ENCODE measurements at places on chromosomes 2 and 18. TPM values are rescaled to one million over a fixed set of nuclear protein-coding genes. Genes with fewer than 3 reads are reported as not detected.

RIT2 gene
- total RNA-seq = not detected

SERPINB12 gene
- total RNA-seq = not detected

SFTPB gene
- total RNA-seq = not detected

PDE11A gene
- not detected for total RNA-seq

TDRD15 gene
- total RNA-seq = not detected

FAHD2B gene
- total RNA-seq = 24.3 TPM

CD8B2 gene
- total RNA-seq = 0.09 TPM

DNA sequence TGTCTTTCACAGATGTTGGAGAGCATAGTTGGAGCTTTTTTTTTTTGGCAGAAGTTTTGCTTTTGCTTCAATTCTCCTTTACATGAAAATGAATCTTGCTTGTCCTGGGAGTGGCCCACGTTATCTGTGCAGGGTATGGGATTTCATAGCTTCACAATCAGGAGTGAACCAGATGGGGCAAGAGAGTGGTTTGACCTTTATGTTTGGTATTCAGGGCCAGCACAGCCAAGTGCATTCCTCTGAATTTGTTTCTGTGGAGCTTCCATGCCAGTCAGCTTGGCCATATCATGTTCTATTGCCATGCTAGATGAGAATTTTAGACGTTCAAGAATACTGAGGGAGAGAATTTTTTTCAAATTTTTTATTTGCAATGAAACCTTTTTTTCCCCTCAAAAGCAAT, 116.6 kb downstream of the PRPF40A start:
- peaks cover 5% of the 10 kb centered on the region for H3K4me1 ChIP-seq
- no peak for DNase-seq
- no peaks in the 10 kb centered on the region for H3K27me3 ChIP-seq
- H3K36me3 ChIP-seq = no peaks in the 10 kb centered on the region
- no peak overlapping the region for H3K27ac ChIP-seq

DNA sequence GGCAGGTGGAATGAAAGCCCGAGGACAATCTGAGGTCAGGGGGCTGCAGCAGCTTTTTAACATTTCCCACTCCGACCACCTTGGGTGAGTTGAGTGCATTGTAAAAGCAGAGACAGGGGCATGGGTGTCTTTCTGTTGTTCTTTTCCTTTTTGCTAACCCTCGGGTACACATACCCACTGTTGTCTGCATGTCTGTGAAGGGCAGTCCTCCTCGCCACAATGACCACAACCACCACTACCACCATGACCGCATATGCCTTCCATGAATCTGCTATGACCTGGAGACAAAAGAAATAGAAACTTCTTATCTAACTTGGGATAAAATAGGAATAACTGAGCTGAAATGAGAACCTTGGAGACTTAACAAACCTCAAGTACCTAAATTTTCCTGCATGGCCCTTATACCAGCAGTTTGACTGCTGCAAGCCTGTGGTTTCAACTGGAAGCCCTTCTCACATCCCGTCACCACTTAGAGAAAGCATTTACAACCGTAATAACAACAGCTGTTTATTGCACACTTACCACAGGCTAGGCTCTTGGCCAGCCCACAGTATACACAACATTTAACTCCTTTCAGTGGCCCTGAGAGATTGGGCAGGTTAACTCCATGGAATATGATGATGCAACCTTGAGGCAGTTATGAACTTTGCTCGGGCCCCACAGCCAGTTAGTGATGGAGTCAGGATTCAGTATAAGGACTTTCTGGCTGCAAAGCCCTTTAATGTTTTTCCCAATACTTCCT, 80.3 kb downstream of the GYPC start:
- H3K36me3 ChIP-seq = no peaks in the 10 kb centered on the region
- no peak overlapping the region for H3K27ac ChIP-seq
- H3K4me3 ChIP-seq = no peak overlapping the region
- H3K4me1 ChIP-seq = no peaks in the 10 kb centered on the region

GRCh38 chr18:21463718-21464117, 136.8 kb downstream of the ESCO1 start:
- H3K27ac ChIP-seq = no peak overlapping the region
- H3K36me3 ChIP-seq = no peaks in the 10 kb centered on the region
- H3K27me3 ChIP-seq = peaks cover 12% of the 10 kb centered on the region
- H3K4me1 ChIP-seq = no peaks in the 10 kb centered on the region
- H3K4me3 ChIP-seq = no peak overlapping the region
- DNase-seq = no peak

DNA sequence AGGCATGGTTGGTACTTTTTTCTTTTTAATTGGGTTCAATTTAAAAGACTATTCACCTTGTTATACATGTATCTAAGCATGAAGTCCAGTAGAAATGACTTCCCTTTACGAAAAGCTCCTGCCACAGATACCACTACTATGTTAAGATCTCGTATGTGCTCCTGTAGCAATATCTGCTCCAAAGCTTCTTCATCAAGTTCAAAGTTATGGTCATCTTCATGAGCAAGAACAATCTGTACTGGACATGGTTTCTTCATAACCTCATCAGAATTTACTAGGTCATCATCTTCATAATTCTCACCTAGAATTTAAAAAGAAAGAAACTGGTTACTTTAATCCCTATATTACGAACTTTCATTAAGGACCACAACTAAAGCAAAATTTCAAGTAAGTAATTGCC, 33.9 kb downstream of the ATL2 start:
- no peak for DNase-seq
- no peak overlapping the region for H3K27ac ChIP-seq

- DNase-seq = no peak
- H3K4me1 ChIP-seq = no peaks in the 10 kb centered on the region
- no peak overlapping the region for H3K4me3 ChIP-seq
- no peak overlapping the region for H3K27ac ChIP-seq
- H3K27me3 ChIP-seq = no peaks in the 10 kb centered on the region
Measured at GRCh38 chr18:78630356-78630755, 349.3 kb upstream of the SALL3 start.

DNA sequence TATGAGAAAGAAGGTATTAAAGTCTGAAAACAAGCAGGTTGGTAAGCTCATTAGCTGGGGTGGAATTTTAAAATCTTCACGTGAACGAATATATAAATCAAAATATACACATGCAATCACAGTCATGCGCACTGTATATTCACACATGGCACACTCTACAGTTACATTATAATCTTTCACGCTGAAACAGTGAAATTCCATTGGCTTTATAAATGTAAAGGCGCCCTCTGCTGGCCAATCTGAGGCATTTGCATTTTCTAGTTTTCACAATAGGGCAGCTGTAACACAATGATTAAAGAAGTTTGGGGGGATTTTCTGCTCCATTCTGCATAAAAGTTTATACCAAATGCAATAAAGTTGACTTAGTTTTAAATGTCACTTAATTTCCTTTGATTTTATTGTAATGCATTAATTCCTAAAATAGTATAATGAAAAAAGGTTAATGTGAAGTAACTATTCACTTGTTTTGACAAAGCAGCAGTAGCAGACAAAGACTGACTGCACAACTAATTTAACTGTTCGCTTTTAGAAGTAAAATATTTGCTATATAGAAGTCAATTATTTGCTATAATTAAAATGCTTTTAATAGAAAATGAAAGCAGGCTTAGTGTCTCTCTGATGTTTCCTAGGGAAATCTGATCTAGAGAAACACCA, 17.2 kb downstream of the IFIH1 start:
- H3K36me3 ChIP-seq = peaks cover 14% of the 10 kb centered on the region
- H3K27ac ChIP-seq = no peak overlapping the region
- peak; percentile 83 for DNase-seq
- no peaks in the 10 kb centered on the region for H3K27me3 ChIP-seq
- no peak overlapping the region for H3K4me3 ChIP-seq

GRCh38 chr2:33488178-33488690, 11.8 kb downstream of the RASGRP3 start:
- H3K27ac ChIP-seq = peak overlapping the region; percentile 75
- H3K36me3 ChIP-seq = peaks cover 18% of the 10 kb centered on the region
- H3K4me1 ChIP-seq = peaks cover 23% of the 10 kb centered on the region
- DNase-seq = no peak

GRCh38 chr2:181978351-181979150, 7.1 kb upstream of the PPP1R1C start:
- no peaks in the 10 kb centered on the region for H3K4me1 ChIP-seq
- H3K4me3 ChIP-seq = no peak overlapping the region
- peaks cover 2% of the 10 kb centered on the region for H3K27me3 ChIP-seq
- H3K27ac ChIP-seq = no peak overlapping the region

- peaks cover 15% of the 10 kb centered on the region for H3K27me3 ChIP-seq
- H3K36me3 ChIP-seq = no peaks in the 10 kb centered on the region
- DNase-seq = no peak
- H3K4me1 ChIP-seq = no peaks in the 10 kb centered on the region
Measured at GRCh38 chr2:141611-142010, 95.3 kb upstream of the FAM110C start.

DNA sequence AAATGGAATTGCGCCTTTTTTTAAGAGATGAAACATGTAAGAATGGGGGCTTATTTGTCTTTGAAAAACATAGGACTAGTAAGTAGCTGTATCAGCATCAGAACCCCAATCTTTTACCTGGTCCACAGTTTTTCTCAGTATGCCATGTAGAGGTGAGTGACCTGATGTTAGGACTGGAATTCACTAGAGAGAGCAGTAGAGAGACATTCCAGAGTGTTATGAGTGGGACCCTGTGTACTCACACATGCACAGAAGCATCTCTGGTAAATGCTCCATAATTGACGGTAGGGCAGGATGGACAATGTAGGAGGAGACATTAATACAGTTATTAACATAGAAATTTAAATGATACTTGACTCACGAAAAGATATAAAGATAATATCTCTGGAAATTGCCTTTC, 1.4 kb upstream of the GALNT13 start:
- no peak for DNase-seq
- no peak overlapping the region for H3K27ac ChIP-seq
- H3K27me3 ChIP-seq = peaks cover 23% of the 10 kb centered on the region
- no peak overlapping the region for H3K4me3 ChIP-seq
- no peaks in the 10 kb centered on the region for H3K36me3 ChIP-seq

GRCh38 chr2:43174368-43174916, 52.0 kb downstream of the ZFP36L2 start:
- peaks cover 81% of the 10 kb centered on the region for H3K4me1 ChIP-seq
- H3K4me3 ChIP-seq = peak overlapping the region; percentile 72
- DNase-seq = peak; percentile 94
- H3K27me3 ChIP-seq = no peaks in the 10 kb centered on the region

GRCh38 chr2:55231546-55232083, 478 bp downstream of the CLHC1 start:
- peaks cover 53% of the 10 kb centered on the region for H3K36me3 ChIP-seq
- no peak for DNase-seq
- H3K4me3 ChIP-seq = peak overlapping the region; percentile 91

- DNase-seq = no peak
- H3K27me3 ChIP-seq = no peaks in the 10 kb centered on the region
- H3K4me1 ChIP-seq = peaks cover 30% of the 10 kb centered on the region
- H3K36me3 ChIP-seq = peaks cover 58% of the 10 kb centered on the region
Measured at GRCh38 chr2:101263377-101263800, 10.7 kb downstream of the CNOT11 start.

DNA sequence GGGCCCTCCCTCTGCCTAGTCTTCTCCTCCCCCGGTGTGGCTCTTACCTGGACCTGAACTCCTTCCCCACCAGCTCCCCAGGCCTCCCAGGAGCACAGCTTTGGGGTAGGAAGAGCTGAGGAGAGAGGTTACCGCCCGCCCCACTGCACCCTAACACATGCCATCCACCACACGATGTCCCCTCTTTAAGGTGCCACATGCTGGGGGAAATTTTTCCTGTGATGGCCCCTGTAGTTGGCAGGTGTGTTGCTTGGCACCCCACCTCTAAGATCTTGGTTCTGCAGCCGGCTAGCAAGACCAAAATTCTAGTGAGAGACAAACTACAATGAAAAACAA, 6.9 kb upstream of the TEX261 start:
- H3K4me3 ChIP-seq = no peak overlapping the region
- H3K36me3 ChIP-seq = no peaks in the 10 kb centered on the region

DNA sequence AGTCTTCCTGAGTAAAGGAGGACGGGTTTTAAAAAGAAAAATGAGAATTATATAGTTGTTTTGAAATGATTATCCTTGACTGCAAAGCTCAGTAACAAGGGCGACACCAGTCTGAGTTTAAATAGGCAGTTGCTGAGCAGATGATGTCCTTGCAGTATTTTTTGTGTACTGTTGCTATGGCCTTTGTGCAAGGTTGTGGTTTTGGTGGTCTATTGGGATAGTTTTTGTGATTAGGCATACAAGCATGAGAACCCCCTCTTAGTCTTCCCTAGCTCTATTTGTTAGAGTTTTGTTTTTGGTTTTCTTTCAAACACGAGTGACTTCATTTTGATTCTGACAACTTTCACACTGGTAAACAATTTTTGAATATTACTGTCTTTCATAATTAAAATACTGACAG, 64.1 kb downstream of the TAF4B start:
- peaks cover 32% of the 10 kb centered on the region for H3K36me3 ChIP-seq
- no peak overlapping the region for H3K27ac ChIP-seq
- H3K27me3 ChIP-seq = no peaks in the 10 kb centered on the region
- DNase-seq = no peak
- H3K4me3 ChIP-seq = no peak overlapping the region

DNA sequence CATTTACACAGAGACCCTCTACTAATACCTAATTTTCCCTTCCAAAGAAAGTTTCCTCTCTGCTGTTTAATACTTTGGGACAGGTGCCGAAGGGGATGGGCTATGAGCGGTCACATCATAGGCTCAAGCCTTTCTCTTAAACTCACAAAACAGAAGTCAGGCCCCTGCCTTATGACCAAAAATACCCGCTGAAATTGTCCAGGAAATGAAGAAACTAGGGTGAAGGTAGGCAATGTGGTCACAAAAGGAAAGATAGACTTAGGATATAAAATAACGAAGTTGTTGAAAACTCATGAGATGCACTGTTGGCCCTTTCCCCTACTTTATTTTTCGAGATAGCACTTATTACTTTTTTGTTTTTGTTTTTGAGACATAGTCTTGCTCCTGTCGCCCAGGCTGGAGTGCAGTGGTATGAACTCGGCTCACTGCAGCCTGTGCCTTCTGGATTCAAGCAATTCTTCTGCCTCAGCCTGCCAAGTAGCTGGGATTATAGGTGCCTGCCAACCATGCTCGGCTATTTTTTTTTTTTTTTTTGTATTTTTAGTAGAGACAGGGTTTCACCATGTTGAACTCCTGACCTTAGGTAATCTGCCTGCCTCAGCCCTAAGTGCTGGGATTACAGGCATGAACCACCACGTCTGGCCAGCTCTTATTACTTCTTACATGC, 16.3 kb downstream of the SLC8A1 start:
- H3K36me3 ChIP-seq = no peaks in the 10 kb centered on the region
- no peaks in the 10 kb centered on the region for H3K4me1 ChIP-seq
- no peak for DNase-seq
- no peaks in the 10 kb centered on the region for H3K27me3 ChIP-seq

DNA sequence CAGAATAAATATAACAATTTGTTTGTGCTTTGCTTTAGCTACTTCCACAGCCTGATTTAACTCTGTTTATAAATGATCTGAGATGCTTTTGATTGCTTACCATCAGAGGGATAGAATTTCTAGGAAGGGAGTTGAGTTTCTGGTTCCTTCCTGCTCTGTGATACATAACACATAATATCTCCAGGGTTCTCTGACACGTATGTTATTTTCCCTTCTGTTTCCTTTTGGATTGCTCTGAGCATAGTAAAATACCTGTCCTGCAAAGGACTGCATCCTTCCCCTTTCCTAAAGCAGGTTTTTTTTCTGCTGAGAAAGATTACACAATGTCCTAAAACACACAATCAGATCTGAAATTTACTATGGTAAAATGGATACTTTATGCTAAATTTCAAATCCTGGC, 76.1 kb downstream of the CABYR start:
- no peaks in the 10 kb centered on the region for H3K36me3 ChIP-seq
- H3K4me1 ChIP-seq = no peaks in the 10 kb centered on the region
- H3K27ac ChIP-seq = no peak overlapping the region
- peaks cover 10% of the 10 kb centered on the region for H3K27me3 ChIP-seq
- DNase-seq = no peak
- H3K4me3 ChIP-seq = no peak overlapping the region
